LNCaP clone FGC (cell line): ENCODE measurements at places on chromosomes 7 and 10.

DNA sequence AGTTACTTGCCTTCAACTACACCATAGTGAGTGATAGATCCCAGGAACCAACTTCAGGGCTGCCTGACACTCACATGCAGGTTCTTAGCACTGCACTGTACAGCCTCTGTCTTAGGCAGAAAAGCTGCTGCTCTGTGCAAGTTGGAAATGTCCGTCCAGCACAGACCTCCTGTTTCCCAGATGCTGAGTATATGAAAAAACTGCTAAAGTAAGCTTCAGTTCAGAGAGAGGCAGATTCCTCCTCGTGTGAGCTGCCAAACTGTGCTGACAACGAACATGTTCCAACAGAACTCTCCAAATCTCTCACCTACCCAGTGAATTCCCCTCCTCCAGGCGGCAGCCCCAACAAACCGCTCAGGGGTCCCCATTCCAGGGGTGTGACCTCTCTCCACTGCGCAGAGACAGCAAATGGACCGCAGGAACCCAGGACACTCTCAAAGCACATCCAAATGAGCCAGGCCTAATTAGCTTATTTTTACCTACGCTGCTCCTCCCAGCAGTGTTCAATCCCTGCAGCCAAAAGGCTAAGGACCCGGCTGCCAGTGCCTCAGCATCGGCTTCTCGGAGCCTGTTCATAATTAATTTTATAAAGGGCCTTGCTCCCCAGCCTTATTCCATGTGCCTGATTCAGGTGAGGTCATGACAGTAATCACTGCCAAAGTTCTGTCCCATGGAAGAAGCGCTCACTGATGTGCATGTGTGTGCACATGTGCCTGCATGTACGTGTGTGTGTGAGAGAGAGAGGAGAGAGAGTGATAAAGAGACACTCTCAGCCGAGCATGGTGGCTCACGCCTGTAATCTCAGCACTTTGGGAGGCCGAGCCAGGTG lies 159.5 kb upstream of the AUTS2 start:
- DNase-seq: no peak

- DNase-seq: no peak
Measured at GRCh38 chr10:101284744-101285463, 55.6 kb upstream of the LBX1 start.

DNA sequence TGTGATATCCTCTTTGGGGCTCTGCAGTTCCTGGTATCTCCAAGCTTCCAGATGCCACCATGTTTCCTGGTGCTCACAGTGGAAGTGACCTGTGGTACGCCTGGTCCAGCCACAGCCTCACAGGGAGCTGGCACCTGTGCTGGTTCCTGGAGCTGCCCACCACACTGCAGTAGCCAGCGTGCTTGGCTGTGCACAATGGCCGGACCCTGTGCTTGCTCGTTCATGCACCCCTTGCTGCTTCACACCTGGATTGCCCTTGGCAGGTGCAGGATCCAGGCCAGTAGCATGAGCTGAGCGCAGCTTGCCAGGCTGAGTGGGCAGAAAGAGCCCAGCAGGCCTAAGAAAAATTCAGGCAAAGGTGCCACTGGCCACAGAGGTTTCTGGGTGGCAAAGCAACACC lies 11.4 kb upstream of the ECHDC3 start:
- DNase-seq: no peak

DNA sequence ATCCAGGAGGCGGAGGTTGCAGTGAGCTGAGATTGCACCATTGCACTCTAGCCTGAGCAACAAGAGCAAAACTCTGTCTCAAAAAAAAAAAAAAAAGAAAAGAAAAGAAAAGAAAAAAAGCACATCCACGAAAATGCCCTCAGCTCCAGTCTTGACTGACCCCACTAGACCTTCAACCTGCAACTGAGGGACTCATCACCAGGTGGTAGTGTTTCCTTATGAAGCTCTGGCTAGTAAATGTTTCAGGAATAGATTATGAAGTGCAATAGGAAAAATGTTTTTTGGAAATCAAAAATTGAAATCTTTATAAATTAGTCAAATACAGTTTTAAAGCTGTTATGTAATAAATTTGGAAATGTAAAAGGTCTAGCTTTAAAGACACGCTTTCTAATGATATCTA lies 22.4 kb downstream of the TLL2 start:
- no peak for DNase-seq

DNA sequence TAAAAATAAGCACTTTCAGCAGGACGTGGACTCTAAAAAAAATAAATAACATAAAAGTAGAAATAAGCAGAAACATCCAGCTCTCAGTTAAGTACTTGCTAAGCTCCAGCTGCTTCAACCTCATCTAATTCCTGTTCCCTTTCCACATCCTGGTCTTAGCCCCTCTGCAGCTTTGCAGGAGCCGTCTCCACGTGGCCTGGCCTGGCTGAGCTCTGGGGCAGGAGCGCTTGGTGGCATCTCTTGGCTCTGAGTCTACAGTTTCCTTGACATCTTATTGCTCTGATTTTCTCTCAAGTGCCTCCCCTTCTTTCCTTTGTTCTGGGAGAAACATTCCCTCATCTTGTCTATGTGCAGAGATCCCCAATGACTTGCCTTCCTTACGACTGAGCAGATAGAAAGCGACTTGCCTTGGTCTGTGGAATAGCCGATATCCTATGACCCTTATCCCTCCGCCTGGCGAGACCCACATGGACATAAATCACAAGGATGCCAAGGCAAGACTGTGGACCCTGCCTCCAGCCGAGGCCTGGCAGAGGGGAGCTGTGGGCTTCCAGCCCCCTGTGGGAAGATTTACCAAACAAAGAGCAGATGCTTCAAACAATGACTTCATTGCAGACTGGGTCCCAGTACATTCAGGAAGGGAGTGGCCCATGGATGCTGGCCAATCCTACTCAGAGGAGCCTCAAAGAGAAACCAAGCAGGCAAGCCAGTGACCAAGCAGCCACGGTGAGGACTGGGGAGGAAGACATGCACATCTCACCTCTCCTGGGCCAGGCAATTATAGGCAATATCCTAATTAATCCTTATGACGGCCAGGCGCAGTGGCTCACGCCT lies 61.9 kb downstream of the SPOCK2 start:
- DNase-seq: no peak

- no peak for DNase-seq
Measured at GRCh38 chr7:41047789-41048191, 655.1 kb downstream of the INHBA start.

- no peak for DNase-seq
Measured at GRCh38 chr7:123437447-123437995, 96.9 kb downstream of the IQUB start.

- DNase-seq: peak; percentile 85
Measured at GRCh38 chr10:94402204-94402842, at the start of gene TBC1D12. TSS of gene TBC1D12 (plus strand) at chr10:94402541. CDS start at chr10:94402614, 73 bp downstream.

GRCh38 chr7:121079425-121080169 lies 91.1 kb downstream of the CPED1 start:
- DNase-seq: peak; percentile 4
